Hair follicular keratinocyte (primary cell): ENCODE measurements at places on chromosomes 12 and 14. TPM values are rescaled to one million over a fixed set of nuclear protein-coding genes. Genes with fewer than 3 reads are reported as not detected.

The CLEC1A gene
- not detected in 2 replicates for total RNA-seq

The STAC3 gene
- 0.11 TPM in 1 of 2 replicates, not detected in the other for total RNA-seq

The CLEC7A gene
- total RNA-seq: not detected in 2 replicates

The PRDM4 gene
- 20.7 and 22.4 TPM in 2 replicates for total RNA-seq

The ART4 gene
- total RNA-seq: not detected in 2 replicates

The RNU4-1 gene
- total RNA-seq: under 0.01 TPM in 2 replicates

The KRT78 gene
- total RNA-seq: 0.04 and 0.16 TPM in 2 replicates

The KRT79 gene
- not detected in 2 replicates for total RNA-seq

The TAS2R20 gene
- 0.08 and 0.19 TPM in 2 replicates for total RNA-seq

The KLRG1 gene
- total RNA-seq: 0.23 and 1.4 TPM in 2 replicates
